ENCODE measurements at places on chromosomes 1 and 21.

DNA sequence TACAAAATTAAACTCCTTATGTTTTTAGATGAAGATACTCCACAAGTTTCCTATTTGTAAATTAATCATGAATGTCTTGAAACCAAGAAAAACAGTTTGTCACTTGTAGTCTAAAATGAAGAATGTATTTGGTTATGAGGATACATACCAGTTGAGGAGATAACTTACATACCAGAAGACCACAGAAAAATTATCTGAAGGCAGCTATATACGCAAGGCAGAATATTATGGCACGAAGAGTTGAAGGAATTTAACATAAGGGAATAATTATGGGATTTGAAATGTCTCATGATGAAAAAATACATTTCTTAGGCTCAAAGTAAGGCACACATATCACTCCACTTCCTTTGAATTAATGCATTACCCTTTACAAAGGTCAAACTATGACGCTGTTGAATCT, 73.3 kb downstream of the IFI44 start:
- DNase-seq: no peak

DNA sequence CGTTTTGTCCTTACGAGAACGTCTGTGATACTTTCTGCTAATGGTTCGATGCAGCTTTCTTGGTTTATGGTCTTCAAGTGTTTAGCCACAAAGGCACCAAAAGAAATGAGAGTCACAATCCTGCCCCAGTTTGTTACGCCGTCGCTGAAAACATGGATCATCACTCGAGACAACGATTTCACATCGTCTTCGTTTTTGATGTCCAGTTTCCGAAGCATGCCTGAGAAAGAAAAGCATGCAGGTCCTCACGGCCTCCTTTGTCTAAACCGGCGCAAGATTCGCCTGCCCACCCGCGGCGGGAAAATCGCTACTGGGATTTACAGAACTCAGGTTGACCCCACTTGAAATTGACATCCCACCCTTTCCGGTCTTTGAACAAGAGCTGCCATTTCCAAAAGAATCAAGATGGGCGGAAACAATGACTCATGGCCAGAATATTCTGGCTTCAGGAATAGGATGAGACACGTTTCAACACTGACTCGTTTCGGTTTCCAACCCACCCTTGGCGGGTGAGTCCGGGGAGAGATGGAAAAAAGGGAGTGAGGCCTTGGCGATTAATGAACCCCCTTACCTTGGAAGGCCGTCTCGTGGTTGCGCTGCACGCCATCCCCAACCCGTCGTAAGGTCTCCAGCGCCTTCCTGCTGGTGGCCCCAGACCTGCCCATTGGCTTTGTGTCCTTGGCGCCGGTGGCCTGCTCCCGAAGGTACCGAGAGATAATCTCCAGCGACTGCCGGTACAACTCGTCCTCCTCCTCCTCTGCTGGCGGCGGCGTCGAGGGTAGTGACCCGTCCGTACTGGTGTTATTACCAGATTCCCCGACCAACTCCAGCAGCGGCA, 919 bp downstream of the MCL1 start:
- no peak for DNase-seq

DNA sequence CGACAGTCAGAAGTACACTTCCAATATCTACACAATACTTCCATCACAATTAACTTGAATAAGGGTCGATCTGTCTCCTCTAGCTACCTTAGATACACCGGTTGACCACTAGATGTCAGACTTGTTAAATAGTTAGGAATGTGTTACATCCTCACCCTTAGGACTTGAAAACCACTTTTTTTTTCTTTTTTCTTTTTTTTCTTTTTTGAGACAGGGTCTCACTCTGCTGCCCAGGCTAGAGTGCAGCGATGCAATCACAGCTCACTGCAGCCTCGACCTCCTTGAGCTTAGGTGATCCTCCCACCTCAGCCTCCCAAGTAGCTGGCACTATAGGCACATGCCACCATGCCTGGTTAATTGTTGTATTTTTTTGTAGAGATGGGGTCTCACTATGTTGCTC, 120.4 kb upstream of the GREM2 start:
- DNase-seq: peak; percentile 77

DNA sequence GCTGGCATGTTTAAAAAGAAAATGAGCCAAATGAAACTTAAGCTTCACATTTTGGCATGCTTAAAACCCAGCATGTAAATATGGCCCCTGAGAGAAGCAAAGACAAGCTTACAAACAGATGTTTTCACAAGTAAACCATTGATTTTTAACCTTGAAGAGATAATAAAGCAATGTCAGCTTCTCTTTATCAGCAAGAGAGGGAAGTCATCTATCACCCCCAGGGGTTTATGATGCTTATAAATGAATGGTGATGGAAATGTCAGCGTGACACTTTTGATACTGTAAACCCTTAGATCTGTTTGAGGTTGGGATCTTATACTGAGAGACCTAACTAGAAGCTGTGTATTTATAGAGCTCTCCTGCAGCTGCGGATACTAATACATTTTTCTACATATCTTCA, 471.3 kb downstream of the PLA2G4A start:
- no peak for DNase-seq

- DNase-seq: no peak
These were observed 49.0 kb downstream of the NRIP1 start for GRCh38 chr21:15015622-15016471.
